ENCODE measurements at places on chromosomes 13 and 19.

DNA sequence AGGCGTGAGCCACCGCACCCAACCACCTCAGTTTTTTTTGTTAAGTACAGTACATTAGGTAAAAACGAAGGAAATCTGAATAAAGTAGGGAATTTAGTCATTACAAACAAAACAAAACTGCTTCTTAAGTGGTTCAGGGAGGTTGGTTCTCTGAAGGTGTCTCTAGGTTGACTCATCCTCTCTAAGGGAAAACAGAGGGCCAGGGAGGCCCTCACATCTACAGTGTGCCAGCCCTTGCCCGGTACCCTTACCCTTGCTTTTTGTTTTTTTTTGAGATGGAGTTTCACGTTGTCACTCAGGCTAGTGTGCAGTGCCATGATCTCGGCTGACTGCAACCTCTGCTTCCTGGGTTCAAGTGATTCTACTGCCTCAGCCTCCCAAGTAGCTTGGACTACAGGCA, 17.2 kb upstream of the JUND start:
- no peak for DNase-seq

DNA sequence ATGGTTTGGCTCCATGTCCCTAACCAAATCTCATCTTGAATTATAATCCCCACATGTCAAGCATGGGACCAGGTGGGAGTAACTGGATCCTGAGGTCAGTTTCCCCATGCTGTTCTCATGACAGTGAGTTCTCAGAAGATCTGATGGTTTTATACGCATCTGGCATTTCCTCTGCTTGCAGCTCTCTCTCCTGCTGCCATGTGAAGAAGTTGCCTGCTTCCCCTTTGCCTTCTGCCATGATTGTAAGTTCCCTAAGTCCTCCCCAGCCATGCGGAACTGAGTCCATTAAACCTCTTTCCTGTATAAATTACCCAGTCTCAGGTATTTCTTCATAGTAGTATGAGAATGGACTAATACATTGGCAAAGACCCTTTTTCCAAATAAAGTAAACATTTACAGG, 96.8 kb downstream of the TSHZ3 start:
- DNase-seq: no peak

- DNase-seq: no peak
Observed at GRCh38 chr13:70088926-70089325, 18.7 kb upstream of the ATXN8OS start.

GRCh38 chr19:47296036-47296435, 13.6 kb upstream of the C5AR1 start:
- DNase-seq: peak; percentile 95

- no peak for DNase-seq
Observed at GRCh38 chr13:72505376-72505775, 222.1 kb downstream of the MZT1 start.

- DNase-seq: no peak
Observed at GRCh38 chr13:40756042-40756441, 14.9 kb downstream of the MRPS31 start.

- no peak for DNase-seq
Observed at GRCh38 chr13:110407021-110407420, 99.9 kb downstream of the COL4A2 start.

- peak; percentile 28 for DNase-seq
Observed at GRCh38 chr13:21336609-21337349, 122.3 kb downstream of the ZDHHC20 start.

GRCh38 chr19:40960062-40960685, 30.9 kb upstream of the CYP2B6 start:
- no peak for DNase-seq

GRCh38 chr19:15453091-15453578, 3.4 kb upstream of the WIZ start:
- peak; percentile 30 for DNase-seq

DNA sequence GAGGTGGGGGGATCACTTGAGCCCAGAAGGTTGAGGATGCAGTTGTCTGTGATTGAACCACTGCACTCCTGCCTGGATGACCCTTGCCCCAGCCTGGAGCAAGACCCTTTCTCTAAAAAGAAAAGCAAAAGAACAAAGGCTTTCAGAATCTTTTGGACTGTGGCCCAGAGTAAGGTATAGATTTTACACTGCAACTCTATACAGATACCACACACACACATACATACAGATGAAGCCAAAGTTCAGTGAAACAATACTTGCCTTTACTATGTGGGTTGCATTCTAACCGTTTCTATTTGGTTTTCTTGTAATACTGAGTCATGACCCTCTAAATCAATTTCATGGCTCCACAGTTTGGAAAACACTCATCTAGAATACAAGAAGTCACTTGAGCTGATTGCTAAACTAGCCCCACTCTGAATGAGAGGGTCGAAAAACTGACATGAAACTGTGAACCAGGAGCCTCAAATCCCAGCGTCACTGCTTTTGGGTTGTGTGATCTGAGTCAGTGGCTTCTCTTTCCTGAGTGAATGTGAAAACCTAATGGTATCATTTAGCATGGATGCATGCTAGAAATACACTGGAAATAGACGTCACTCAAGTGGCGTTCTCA, 756.1 kb downstream of the UQCRFS1 start:
- no peak for DNase-seq

DNA sequence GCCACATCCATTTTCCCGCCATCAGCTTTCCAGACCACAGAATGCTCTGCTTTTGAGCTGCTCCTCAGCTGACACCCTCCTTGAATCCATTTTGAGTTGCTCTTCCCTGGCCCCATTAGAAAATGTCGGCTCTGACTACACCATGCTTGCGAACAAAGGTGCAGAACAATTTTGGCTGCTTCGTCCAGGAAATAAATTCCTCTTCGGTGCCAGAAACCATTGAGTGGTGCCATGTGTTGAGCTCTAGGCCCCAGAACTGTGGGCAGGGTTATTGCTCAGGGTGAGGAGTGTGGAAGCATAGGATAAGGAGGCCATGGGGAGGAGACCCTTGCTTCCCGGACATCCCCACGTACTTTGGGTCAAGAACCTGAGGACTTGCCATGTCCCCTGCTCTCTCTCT, 52.1 kb downstream of the NFIX start:
- DNase-seq: no peak

DNA sequence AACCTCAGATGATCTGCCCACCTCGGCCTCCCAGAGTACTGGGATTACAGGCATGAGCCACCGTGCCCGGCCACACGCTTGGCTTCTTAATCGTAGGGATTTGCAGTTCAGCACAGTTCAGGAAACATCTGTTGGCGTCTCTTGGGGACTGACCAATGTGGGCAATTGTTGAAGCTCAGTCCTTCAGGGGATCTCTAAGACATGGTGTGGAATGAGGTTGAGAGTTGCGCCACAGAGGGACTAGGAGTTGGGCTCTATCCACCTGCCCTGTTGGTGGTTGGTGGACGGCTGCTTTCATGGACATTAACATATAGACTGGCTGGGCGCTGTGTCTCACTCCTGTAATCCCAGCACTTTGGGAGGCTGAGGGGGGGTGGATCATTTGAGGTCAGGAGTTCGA, 37.3 kb upstream of the SIN3B start:
- DNase-seq: no peak

DNA sequence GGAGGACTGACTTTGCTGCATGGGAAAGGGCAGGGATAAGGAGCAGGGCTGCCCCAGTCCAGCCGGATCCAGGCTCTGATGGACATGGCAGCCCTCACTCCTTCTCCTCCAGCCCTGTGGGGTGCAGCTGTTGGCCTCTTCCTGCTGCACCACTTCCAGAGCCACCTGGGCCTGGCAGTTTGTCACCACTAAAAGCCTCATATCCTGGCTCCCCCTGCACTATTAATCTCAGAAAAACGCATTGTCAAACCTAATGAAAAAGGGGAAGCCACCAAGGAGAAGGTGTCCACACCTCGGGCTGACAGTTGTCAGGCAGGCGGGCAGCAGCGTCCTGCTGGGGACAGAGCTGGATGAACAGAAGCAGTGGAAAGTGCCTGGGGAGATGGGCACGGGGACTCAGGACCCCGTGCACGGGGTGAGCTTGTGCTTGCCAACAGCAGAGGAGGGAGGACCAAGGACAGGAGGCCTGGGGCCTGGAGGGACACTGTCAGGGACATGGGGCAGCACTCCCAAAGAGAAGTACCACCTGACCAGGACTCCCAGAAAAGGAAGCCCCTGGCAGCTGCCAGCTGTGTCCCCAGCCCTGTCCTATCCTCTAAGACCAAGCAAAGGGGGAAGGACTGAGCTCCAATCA, 151.1 kb upstream of the TSHZ3 start:
- DNase-seq: no peak

GRCh38 chr19:32824191-32824751, 45.3 kb downstream of the SLC7A9 start:
- DNase-seq: peak; percentile 61

DNA sequence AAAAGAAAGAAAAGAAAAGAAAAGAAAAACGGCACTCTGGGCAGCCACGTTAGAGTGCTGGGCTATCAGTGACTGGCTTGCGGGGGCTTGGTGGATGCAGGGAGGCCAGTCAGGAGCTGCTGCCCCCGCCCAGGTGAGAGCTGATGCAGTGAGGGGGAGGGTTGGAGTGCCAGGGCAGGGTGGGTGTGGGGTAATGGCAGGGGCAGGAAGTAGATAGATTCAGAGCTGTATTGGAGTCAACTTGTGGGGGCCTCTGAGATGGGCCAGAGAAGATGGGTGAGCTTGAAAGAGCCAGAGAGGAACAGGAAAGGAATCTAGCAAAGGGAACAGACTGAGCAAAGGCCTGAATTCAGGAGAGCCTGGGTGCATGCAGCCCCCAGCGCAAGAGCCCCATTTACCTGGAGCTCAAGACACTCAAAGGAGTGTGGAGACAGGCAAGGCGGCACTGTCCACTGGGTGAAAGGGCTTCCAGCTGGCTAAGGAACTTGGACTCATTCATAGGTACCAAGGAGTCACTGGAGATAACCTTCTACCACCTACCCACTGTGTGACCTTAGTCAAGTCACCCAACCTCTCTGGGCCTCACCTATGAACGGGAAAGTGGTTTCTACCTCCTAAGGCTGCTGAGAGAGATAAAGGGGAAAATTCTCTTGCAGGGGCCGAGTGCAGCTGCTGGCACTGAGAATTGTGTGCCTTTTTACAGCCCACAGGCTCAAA, 20.2 kb downstream of the VSTM2B start:
- no peak for DNase-seq

GRCh38 chr13:68056816-68057710, 826.9 kb upstream of the PCDH9 start:
- DNase-seq: peak; percentile 86

DNA sequence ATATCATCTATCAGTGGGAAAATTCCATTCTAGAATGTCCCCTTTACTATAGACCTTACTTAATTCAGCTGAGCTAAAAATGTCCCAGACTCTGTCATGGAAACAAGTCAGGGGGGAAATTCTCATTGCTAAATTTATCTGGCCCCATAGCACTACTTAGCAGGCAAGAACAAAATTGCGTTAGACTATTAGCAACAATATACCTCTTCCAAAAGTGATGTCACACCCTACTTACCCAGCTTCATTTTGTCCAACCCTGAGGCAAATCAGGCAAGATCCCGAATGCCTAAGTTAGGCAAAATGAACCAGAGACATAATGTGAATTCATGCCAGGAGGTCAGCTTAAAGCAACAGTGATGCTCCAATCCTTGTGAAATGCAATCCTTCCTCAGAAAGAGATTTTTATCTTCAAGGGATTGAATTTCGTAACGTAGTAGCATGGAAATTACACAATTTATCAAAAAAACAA, 93.7 kb downstream of the FRY start:
- no peak for DNase-seq

DNA sequence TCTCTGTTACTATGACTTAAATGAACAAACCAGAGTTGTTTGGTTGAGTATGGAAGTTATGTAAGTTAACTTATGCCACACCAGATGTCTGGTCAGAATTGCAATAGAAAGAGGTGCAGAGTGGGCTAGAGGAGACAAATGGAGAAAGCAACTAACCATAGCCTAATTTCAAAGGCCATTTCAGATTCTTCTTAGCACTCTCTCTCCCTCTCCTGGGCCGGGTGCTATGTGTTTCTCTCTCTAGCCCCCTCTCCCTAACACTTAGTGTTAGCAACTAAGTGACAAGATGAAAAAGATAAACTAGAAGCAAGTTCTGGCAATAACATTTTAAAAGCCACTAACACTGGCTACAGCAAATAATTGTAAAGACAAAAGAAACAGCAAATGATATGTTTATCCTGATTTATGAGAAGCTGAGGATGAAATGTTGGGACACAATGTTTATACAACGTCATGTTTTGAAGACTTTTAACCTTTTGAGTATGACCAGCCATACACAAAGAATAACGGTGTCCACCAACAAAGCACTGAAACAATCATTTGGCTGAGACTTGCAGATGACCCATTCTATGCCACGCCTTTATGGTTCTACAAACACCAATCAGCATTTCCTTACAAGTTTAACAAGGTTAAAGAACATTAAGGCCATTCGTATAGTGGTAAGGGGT, 18.6 kb downstream of the SERPINE3 start:
- no peak for DNase-seq

- DNase-seq: peak; percentile 64
Observed at GRCh38 chr19:18386543-18387271, 749 bp downstream of the GDF15 start.

DNA sequence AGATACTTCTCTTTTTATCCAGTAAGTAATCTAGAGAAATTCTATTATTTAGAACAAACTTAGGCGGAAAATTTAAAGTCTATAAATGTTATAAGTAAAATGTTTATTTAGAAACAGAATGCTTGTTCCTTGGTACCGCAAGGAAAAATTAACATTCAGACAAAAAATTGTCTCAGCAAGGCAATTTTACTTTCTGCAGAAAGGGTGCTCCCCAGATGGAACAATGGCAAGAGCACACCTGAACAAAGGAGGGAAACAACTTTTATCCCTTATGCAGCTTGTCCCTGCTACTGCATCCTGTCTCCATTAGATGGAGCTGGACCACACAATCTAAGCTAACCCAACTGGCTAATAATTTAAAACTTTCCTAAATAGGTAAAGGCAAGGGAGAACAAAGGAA, 6.5 kb upstream of the ZNF708 start:
- DNase-seq: peak; percentile 38

DNA sequence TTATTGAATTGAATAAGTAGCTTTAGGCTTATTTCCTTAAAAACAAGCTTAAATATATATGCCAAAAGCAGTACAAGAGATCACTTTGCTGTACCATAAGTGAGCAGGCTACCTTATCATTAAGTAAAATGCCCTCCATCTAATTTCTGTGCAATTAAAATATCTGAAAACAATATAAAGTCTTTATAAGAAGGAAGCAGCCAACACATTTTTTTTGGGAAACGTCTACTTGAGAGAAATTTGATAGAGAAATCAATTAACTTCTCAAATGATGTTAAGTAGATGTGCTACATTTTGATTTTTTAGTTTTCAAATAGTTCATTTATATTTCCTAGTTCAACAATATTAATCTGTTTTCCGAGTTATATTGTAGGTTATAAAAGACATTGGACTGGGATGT, 52.5 kb downstream of the GPC5 start:
- no peak for DNase-seq

- DNase-seq: no peak
Observed at GRCh38 chr13:56012644-56013043, 1128.1 kb upstream of the PRR20A start.

DNA sequence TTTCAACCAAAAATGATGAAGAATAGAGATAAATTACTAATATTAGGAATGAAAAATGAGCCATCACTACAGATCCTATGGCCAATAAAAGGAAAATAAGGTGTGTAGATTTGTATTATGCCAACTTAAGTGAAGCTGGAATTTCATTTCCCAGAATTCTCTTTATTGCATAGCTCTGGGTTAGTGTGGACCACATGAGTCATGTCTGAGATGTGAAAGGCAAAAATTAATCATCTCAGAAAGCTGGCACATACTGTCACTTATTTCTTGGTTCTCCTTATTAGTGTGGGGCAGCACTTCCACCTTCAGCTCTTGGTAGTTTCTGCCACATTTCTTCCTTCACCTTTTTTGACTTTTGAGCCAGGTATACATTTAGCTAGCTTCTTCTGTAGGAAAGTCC, 82.6 kb downstream of the KATNAL1 start:
- no peak for DNase-seq

GRCh38 chr19:3842948-3843347, 25.9 kb downstream of the ZFR2 start:
- DNase-seq: no peak
